Cortex of kidney (tissue), 1 donor: ENCODE measurements at places on chromosomes 4 and X.

DNA sequence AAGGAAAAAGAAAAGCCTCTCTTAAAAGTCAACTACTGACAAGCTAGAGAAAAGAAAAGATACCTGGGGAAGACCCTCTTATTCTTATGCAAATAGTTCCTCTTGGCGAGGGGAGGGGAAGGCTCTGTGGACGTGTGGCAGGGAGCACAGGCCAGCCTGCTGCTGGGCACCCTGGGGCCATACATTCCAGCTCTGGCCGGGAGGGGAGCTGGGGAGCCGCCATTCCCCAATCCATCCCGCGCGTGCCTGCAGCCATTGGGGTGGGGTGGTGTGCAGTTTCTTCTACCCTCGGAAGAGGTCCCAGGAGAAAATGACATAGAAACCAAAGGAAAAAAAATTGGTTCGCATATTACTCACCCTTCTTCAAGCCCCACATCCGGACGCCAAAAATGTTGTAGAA is 1496.4 kb downstream of the RPA4 start:
- no peak for DNase-seq

DNA sequence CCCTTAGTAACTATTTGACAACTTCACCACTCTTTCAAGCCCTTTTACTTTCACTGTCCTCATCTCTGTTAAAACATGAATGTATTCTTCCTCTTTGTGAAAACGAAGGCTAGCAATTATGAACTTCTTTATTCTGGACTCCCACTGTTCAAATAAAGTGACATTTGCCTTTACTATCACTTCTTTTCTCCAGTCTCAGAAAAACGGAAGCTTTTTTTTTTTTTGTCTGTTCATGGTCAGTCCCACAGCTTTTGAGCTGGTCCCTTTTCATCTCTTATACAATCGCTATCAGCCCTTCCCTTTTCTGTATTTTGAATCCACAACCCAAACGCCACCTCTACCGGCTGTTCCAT is 327.7 kb downstream of the DKK2 start:
- no peak for DNase-seq

- DNase-seq, result no peak
Observed at GRCh38 chrX:10429908-10430307, 190.5 kb downstream of the MID1 start.

GRCh38 chr4:77798385-77798784 is 20.8 kb downstream of the CNOT6L start:
- DNase-seq, result no peak

DNA sequence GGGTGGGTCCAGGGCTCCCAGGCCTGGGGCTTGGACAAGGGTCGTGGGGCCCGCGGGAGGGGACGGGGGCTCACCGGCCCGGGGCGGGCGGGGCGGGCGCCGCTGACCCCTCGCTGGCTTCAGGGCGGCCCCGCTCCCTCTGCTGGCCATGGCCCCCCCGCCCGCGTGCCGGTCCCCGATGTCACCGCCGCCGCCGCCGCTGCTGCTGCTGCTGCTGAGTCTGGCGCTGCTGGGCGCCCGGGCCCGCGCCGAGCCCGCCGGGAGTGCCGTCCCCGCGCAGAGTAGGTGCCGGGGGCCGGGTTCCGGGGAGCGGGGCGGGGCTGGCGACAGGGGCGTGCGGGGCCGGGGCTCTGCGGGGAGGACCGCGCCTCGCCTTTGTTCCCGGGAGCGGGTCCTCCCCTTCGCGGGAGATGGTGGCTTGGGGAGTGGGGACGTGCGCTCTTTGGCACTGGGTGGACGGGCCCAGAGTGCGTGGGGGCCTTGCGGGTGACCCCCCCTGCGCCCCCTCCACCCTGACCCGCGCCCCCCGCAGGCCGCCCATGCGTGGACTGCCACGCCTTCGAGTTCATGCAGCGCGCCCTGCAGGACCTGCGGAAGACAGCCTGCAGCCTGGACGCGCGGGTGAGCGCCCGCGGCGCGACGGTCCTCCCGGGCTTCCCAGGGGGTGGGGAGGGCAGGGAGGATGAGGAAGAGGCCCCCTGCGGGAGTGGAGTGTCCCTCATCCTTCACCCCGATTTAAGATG is 16.8 kb upstream of the NAT8L start:
- DNase-seq, result no peak

- no peak for DNase-seq
Observed at GRCh38 chrX:13933352-13933751, 96.3 kb downstream of the GEMIN8 start.

GRCh38 chrX:107556967-107557366 is 71.3 kb upstream of the PRPS1 start:
- no peak for DNase-seq

- no peak for DNase-seq
Observed at GRCh38 chrX:51894697-51895336, 1.4 kb downstream of the MAGED1 start.

- no peak for DNase-seq
Observed at GRCh38 chr4:4299006-4299405, 9.0 kb downstream of the ZBTB49 start.

DNA sequence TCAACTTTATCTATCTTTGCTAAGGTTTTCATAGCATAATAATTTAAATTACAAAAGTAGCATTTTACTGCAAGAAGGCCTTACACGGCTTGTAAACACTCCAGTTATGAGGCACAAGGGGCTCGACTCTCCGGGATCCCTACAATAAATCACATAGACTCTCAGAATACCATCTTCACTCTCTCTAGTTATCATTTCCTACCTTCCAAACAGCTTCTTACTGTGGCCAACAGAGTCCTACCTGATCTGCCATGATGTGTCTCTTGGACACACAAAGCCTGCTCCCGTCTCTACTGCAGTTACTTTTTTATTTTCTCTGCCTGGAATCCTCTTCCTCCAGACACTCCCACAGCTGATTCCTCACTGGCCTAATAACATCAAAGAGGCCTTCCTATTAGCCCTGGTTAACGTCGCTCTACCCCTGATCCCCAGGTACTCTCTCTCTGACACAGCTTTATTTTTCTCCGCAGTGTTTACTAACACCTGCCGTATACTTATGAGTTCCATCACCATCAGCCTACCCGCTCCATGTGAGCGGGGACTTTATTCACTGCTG is 559.6 kb upstream of the DIPK2B start:
- DNase-seq, result no peak

- no peak for DNase-seq
Observed at GRCh38 chrX:129983575-129984110, 1.2 kb downstream of the BCORL1 start.

- no peak for DNase-seq
Observed at GRCh38 chrX:8306291-8306925, 135.3 kb upstream of the VCX2 start.

- DNase-seq, result no peak
Observed at GRCh38 chrX:149937871-149938426, 342 bp downstream of the EOLA2 start.

- no peak for DNase-seq
Observed at GRCh38 chrX:9557091-9557490, 92.2 kb downstream of the TBL1X start.

GRCh38 chr4:155523358-155523757 is 143.3 kb upstream of the GUCY1A1 start:
- no peak for DNase-seq

- no peak for DNase-seq
Observed at GRCh38 chr4:71255976-71256375, 82.8 kb upstream of the SLC4A4 start.

GRCh38 chr4:2934077-2934812 is 29.0 kb downstream of the NOP14 start:
- no peak for DNase-seq
